Naive B cell (primary cell): ENCODE measurements at places on chromosomes 6 and 20.
A peak's percentile ranks its signal among the peaks of the same experiment; 100 is the strongest.

DNA sequence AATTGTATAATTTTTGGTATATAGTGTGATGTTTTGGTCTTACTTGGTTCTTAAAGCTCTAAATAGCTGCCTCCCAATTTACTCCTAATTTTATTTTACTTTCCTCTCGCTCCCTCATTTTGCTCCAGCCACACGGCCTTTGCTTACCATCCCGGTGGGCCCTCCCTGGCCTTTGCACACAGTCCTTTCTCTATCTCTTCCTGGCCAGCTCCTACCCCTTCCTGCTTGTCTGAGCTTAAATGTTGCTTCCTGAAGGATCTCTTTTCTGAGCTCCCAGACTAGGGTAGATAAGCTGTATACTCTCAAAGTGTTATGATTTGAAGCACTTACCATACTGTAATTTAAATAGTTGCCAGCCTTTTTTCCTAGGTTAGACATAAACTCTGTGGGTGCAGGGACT, 121.7 kb downstream of the UTRN start:
- DNase-seq: no peak
- H3K27me3 ChIP-seq: no peaks in the 10 kb centered on the region
- H3K4me3 ChIP-seq: no peak overlapping the region
- peaks cover 23% of the 10 kb centered on the region for H3K36me3 ChIP-seq
- H3K4me1 ChIP-seq: peaks cover 37% of the 10 kb centered on the region
- no peak overlapping the region for H3K27ac ChIP-seq

DNA sequence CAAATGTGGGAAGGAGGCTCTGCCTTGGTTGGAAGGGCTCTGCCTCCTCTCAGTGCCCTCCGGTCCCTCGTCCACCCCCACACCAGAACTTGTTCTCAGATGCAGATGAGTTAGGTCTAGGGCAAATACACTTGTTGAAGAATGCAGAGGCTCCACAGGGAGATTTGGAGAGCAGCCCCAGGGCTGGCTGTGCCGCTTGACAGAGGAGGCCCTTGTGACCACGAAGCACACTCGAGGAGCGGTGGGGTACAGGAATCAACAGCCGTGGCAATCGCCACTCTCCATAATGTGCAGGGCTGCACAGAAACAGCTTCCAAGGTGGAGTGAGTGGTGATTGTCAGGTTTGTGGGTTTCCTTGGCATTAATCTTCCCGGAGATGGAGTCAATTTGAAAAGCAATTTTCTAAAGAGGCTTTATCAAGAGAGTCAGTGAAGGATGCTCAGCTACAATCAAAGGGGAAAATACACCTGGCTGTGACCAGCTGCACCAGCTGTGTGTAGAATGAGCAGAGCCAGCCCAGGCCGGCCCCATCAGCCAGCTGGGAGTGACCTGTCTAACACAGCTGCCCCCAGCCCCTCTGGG, 59.5 kb downstream of the BFSP1 start:
- no peaks in the 10 kb centered on the region for H3K36me3 ChIP-seq
- H3K27ac ChIP-seq: no peak overlapping the region
- peaks cover 5% of the 10 kb centered on the region for H3K27me3 ChIP-seq

DNA sequence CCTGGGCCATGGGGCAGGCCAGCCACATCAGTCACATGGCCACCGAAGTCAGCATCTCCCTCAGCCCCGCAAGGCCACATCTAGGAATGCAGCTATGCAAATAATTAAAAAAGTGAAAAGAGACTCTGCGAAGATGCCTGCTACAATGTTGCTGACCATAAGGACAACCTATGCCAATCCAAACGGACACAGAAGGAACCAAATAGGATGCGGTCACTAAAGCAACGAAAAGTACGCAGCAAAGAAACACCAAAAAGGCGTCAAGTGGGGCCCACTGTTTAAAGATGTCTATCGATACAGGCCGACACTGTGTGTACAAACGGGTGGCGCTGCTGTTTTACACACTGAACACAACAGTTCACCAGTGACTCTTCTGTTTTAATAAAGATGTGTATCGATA, 56.4 kb downstream of the TAF4 start:
- peaks cover 4% of the 10 kb centered on the region for H3K4me1 ChIP-seq
- H3K27me3 ChIP-seq: no peaks in the 10 kb centered on the region
- no peak overlapping the region for H3K4me3 ChIP-seq
- H3K36me3 ChIP-seq: peaks cover 18% of the 10 kb centered on the region

DNA sequence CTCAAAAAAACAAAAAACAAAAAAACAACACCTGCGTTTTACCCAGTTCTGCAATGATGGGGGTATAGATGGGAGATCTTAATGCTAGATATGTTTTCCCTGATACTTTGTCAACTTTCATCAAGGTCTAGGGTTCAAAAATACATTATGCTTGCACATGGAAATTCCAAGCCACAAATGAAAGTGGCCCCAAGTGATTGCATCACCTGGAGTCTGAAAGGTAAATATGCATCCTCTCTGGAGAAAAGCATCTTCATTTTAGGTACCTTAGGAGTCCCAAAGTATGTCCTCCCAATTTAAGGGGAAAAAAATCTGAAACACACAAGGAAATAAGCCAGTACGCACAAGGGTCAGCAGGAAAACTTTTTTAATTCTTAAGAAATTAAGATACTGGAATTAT, 12.6 kb upstream of the ZC3H12D start:
- peaks cover 28% of the 10 kb centered on the region for H3K4me1 ChIP-seq
- no peaks in the 10 kb centered on the region for H3K27me3 ChIP-seq

- DNase-seq: no peak
- H3K27ac ChIP-seq: no peak overlapping the region
- no peak overlapping the region for H3K4me3 ChIP-seq
- H3K36me3 ChIP-seq: no peaks in the 10 kb centered on the region
- H3K27me3 ChIP-seq: no peaks in the 10 kb centered on the region
Measured at GRCh38 chr6:49052901-49053300, 410.2 kb downstream of the MMUT start.

DNA sequence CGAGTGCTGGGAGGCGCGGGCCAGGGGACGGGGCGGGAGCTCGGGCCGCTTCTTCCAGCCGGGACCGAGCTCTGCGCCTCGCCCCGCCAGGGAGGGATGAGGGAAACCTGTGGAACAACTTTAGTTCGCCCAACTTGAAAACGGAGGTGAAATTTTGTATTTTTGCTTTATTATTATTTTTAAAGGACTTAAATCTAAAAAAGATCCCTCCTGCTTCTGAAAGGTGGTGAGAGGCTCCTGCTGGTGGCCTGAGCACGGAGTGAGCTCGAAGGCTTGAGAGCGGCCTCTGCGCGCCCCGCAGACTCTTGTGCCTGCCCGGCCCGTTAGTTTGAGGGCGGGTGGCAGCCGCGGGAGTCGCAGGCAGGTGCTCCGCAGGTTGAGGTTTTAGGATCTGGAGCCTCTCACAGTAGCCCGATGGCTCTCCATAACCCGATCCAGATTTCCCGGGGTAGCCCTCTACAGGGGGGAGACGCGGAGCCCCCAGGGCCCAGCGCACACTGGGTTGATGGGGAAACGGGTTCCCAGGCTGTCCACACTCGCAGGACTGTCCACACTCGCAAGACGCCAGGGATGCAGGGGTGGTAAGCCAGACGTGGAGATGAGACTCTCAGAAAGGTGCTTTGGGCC, 46.2 kb upstream of the SUPT3H start:
- H3K27me3 ChIP-seq: peaks cover 61% of the 10 kb centered on the region
- no peak for DNase-seq
- peaks cover 34% of the 10 kb centered on the region for H3K4me1 ChIP-seq
- peaks cover 7% of the 10 kb centered on the region for H3K36me3 ChIP-seq
- H3K4me3 ChIP-seq: peak overlapping the region; percentile 91
- H3K27ac ChIP-seq: peak overlapping the region; percentile 20

- peaks cover 24% of the 10 kb centered on the region for H3K4me1 ChIP-seq
- no peak for DNase-seq
- H3K27me3 ChIP-seq: no peaks in the 10 kb centered on the region
Measured at GRCh38 chr6:119895626-119896025, 546.1 kb upstream of the MAN1A1 start.

- H3K27me3 ChIP-seq: peaks cover 11% of the 10 kb centered on the region
- no peak overlapping the region for H3K4me3 ChIP-seq
- no peaks in the 10 kb centered on the region for H3K4me1 ChIP-seq
- H3K27ac ChIP-seq: peak overlapping the region; percentile 39
- no peak for DNase-seq
- peaks cover 9% of the 10 kb centered on the region for H3K36me3 ChIP-seq
Measured at GRCh38 chr6:43940393-43941087, 170.5 kb downstream of the VEGFA start.

DNA sequence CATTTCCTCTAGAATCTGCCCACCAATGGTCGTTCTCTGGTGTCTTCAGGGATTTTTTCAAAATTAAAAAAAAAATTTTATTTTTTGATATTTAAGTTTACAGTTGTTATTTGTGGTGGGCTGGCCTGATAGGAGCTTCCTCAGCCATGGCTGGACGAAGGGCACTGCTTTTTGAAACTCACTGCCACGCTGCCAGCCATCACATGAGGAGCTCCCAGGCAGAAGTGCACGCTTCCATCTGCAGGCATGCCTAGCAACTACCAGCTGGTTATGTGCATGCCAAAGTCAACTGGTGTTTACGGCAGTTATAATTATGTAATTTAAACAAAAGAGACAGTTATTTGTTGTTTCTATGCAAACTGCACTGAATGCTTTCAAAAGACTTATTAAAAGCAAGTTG, 105.1 kb downstream of the IRF4 start:
- H3K4me1 ChIP-seq: peaks cover 12% of the 10 kb centered on the region
- H3K4me3 ChIP-seq: no peak overlapping the region
- no peak overlapping the region for H3K27ac ChIP-seq
- no peak for DNase-seq
- no peaks in the 10 kb centered on the region for H3K36me3 ChIP-seq

DNA sequence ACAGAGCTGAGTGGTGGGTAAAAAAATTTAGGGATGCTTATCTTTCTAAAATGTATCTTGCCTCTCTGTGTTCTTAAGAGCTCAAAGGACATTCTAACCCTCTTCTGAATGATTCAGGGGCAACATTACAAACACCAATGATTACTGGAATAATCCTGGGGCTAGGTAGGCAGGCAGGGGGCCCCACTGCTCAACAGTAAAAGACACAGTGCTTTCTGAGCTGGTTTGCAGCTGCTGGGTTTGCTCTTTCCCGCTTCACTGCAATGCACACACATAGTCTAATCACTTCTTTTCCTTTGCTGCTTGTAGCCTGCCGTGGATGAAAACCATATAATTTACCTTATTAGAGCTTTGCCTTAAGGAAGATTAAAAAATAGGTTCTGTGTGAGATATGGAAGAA, 23.9 kb downstream of the CLDN20 start:
- DNase-seq: no peak
- H3K4me1 ChIP-seq: no peaks in the 10 kb centered on the region
- H3K27ac ChIP-seq: no peak overlapping the region
- no peaks in the 10 kb centered on the region for H3K27me3 ChIP-seq
- H3K4me3 ChIP-seq: no peak overlapping the region
